ENCODE measurements at places on chromosomes 12 and 14.
A peak's percentile ranks its signal among the peaks of the same experiment; 100 is the strongest.

DNA sequence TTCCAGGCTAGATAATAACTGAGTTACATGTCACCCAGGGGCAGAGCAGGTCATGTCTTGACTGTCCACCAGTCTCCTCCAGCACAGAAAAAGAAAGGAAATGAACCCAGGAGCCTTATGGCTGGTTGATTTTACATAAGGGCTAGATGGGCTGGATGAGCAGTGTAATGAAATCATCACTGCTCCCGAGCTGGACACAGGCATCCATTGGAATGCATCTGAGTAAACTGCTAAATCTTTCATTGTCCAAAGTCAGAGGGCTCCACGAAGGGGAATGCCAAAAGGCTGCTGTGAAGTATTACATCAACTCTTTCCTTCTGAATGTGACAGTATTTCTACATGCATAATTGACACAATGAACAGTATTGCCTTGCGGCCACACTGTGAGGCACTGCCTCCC, 30.1 kb upstream of the TSPAN11 start:
- DNase-seq = no peak

DNA sequence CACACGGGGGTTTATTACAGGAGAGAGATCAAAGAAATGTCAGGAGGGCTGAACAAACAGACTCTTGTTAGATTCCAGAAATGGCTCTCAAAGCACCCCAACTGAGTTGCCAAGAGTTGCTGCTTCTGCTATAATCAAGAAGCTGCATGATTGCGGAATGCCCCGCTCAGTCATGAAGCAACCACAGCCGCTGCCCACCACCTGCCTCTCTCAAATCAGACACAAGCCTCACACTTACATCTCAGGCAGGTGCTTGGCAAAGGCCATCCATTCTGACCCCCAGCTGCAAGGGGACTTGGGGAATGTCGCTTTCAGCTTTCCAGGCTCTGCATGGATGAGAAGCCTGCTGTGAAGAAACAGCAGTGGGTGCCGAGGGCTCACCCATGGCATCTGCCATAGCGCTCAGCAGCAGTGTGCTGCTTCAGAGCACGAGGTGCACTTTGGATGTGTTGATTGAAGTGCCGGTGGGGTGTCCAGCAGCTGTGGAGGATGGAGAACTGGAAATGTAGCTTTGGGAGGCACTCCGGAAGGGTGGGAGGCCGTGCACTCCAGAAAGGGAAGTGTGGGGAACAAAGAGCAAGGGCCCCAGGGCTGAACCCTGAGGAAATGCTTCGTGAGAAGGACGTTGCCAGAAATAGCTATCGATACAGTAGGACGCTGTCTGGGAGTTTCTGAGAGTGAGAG, 37.7 kb downstream of the LRRC74A start:
- DNase-seq = no peak

DNA sequence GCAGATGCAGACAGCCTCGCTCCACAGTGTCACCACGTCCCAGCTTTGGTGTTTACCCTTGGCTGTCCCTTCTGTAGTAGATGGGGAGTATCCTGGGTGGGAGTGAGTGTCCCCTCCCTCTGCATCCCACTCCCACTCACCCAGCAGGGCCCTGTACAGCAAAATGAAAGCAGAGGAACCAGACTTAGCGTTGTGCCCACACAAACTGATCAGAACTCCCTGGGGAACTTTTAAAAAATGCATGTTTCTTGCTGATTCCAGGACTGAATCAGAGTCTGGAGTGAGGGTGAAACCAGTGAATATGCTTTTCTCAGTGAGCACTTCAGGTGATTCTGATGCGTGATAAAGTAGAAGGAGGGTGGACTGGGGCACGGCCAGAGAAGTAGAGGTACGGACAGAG, 2.9 kb downstream of the ACVRL1 start:
- no peak for DNase-seq

GRCh38 chr12:80170915-80171314, 71.6 kb downstream of the OTOGL start:
- no peak for DNase-seq

- DNase-seq = peak; percentile 6
Measured at GRCh38 chr12:108561852-108562347, 496 bp upstream of the ISCU start.
